ENCODE measurements at places on chromosomes 16 and 17. TPM values are rescaled to one million over a fixed set of nuclear protein-coding genes. Genes with fewer than 3 reads are reported as not detected.

Gene UNC13D
- total RNA-seq, result 1.2 TPM

Gene ATP1B2
- not detected for total RNA-seq

Gene KRTAP9-8
- not detected for total RNA-seq

Gene DHRS7C
- not detected for total RNA-seq

Gene TMEM220
- 2.3 TPM for total RNA-seq

Gene SLFN12
- total RNA-seq, result 6.3 TPM

Gene RHOT1
- total RNA-seq, result 22.3 TPM

Gene ALOX12B
- 0.15 TPM for total RNA-seq

Gene MYL11
- total RNA-seq, result not detected

Gene LITAF
- total RNA-seq, result 99.8 TPM

Gene DDX19B
- 27.2 TPM for total RNA-seq

Gene TXNL4B
- 7.8 TPM for total RNA-seq

Gene ZNF205
- total RNA-seq, result 22.3 TPM

Gene TEX19
- total RNA-seq, result not detected

Gene ZG16
- not detected for total RNA-seq

Gene VAMP2
- 11.3 TPM for total RNA-seq

Gene ANKRD40CL
- total RNA-seq, result not detected

Gene CRHR1
- total RNA-seq, result not detected

Gene HP
- not detected for total RNA-seq

Gene PRR11
- total RNA-seq, result 54.0 TPM

Gene TGFB1I1
- 20.4 TPM for total RNA-seq

Gene MYH11
- not detected for total RNA-seq

Gene PRR29
- total RNA-seq, result 0.19 TPM

Gene RPA1
- 27.5 TPM for total RNA-seq

Gene CTRB1
- total RNA-seq, result not detected

Data from hair follicular keratinocyte (primary cell).